ENCODE measurements at places on chromosomes 1 and 21.

- no peak for DNase-seq
Observed at GRCh38 chr21:34077888-34078287, 4.5 kb downstream of the MRPS6 start.

GRCh38 chr1:193634876-193635275 is 448.5 kb upstream of the B3GALT2 start:
- DNase-seq, result no peak

- DNase-seq, result no peak
Observed at GRCh38 chr1:80211691-80212380, 1205.3 kb upstream of the ADGRL4 start.

DNA sequence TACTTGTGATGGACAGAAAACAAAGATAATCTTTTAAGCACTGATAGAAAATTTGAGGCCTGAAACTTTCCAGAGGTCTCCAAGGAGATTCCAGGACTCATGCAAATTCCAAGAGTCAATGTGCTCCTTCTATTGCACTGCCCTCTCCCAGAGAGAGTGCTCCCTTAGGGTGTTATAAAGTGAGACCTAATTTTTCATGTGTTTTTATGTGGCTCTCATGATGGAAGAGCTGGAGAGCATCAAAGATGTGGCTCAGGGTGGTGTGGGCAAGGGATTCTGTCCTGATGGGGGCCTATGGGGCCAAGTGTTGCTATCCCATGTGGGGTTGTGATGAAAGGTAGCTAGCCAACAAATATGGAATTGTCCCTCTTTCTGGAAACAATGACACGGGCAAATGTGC is 101.3 kb downstream of the PRRX1 start:
- DNase-seq, result no peak

DNA sequence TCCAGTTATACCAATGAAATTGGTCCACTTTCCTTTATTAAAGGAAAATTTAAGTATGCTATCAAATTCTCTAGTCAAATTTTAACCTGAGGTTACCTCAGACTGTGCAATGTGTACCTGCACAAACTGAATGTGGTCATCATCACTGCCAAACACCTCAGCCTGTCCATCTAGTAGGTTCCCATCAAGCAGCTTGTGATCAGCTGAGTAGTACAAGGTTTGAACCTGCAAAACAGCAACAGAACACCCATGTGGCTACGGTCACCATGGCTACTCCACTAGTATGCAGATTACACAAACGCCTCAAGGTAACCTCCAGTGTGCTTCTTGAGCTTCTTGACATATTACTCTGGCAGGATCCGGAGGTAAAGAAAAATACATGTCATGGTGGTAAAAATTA is 11.6 kb downstream of the IVNS1ABP start:
- no peak for DNase-seq

GRCh38 chr1:91752324-91752723 is 133.6 kb downstream of the TGFBR3 start:
- no peak for DNase-seq

- no peak for DNase-seq
Observed at GRCh38 chr1:55172272-55172671, 42.9 kb downstream of the USP24 start.

- no peak for DNase-seq
Observed at GRCh38 chr1:14495381-14495780, 103.1 kb upstream of the KAZN start.

GRCh38 chr1:76764638-76765454 is 102.4 kb upstream of the ST6GALNAC5 start:
- DNase-seq, result no peak

DNA sequence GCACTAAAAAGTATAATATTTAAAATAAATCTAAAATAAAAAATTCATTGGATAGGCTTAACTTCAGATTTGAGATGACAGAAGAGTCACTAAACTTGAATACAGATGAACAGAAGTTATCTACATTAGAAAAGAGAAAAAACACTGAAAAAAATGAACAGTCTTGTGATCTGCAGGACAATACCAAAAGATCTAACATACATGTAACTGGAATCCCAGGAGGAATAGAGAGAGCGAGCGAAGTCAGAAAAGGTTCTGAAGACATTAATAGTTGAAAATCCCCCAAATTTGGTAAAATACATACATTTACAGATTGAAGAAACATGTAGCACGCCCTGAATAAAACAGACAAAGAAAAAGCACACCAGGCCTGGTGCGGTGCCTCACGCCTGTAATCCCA is 21.2 kb downstream of the B3GALNT2 start:
- DNase-seq, result no peak

- no peak for DNase-seq
Observed at GRCh38 chr1:164712131-164713036, 153.4 kb downstream of the PBX1 start.

DNA sequence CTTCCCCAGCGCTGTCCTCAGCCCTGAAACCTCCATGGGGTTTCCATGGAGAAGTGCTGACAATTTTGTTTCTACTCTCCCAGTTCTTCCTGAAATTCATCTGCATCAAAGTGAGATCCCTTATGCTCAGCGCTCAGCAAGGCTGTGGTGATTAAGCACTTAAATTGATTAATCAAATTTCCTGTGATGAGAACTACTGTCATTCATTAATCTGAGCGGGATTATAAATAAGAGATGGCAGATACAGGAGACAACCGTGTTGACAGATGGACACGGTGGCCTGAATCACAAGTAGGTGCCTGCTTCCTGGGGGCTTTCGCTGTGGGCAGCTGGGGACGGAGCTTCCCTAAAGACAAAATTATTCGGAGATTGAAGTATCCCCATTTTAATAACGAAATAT is 329.1 kb upstream of the VAMP3 start:
- no peak for DNase-seq

DNA sequence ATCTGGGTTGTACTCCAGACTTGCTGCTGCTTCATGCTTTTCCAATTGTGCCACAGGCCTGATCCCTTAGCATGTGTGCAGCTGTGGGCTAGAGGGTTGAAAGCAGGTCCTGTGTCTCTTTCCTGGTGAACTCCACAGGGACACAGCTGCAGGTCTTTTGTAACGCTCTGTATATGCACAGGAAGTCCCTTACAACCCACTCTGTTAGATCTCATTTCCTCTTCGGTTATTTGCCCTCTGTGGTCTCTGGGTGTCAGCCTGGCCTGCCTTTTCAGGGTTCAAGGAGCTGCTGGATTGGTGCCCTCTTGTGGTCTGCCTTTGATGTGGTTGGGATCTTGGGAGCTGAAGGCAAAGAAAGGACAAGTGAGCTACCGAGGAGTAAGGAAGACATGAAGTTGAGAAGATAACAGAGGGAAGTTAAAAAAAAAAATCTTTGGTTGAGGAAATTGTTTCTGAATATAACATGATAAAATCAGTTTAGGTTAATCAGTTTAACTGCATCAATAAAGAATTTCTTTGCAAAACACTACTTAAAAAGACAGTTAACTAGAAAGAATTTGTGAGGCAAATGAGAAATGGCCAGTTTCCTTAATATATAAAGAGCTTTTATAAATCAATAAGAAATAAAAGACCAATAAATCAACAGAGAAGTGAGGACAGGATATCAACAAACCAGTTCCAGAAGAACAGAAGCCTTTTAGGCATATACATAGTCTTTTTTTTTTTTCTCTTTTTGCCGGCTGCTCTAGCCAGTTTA is 44.1 kb downstream of the UCK2 start:
- no peak for DNase-seq

DNA sequence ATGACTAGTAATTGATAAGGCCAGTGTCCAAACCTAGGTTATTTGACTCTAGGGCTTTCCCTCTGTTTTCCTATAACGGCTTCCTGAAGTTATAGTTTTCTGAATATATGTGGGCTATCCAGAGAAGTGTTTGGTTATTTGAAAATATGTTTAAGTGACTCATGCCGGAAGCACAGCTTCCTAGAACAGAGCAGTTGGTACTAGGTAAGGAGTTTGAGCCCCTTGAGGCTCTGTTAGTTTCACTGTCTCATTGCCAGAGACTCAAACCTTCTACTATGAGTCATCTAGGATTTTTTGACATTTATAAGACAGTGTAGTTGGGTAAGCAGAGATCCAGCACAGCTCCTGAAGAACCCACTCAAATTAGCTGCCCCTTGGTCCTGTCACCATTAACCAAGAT is 27.1 kb upstream of the LEPR start:
- no peak for DNase-seq
